ENCODE measurements at places on chromosomes 16 and 17.

GRCh38 chr17:32104158-32104557, 38.1 kb upstream of the RHOT1 start:
- no peak for DNase-seq

DNA sequence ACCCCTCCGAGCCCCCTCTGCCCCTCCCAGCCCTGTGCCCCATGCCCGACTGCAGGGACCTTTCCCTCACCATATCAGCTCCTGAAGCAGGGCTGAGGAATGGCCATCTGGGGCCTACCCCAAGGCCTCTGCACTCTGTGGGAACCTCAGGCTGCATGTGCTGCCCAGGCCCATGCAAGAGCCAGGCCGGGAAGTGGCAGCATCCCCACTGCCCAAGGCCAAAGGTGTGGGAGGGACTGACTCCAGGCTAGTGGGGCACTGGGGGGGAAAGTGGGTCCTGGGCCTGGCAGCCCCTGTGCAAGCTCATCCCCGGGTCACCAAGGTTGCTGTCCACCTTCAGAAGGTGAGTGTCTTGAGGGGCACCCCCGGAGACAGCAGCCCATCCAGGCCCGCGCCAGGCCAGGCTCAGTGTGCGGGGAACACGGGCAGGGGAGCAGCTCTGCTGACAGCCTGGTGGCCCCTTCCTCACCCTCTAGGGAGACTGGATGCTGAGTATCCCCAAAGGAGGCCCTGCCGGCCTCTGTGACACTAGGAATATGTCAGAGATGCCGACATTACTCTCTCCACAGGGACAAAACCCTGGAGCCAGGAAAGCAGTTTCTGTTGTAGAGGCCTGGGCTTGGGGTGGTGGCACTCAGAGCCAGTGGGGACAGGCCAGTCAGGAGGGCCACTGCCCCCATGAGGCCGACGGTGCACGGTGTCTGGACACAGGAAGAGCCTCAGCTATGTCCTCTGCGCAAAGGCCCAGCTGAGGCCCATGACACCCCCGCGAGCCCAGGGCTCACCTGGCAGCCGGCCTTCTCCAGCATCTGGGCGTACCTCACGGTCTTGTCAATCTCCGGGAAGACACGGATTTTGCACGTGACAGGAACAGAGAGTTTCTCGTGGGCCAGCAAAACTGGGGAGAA, 3.3 kb downstream of the DUS1L start:
- no peak for DNase-seq

- no peak for DNase-seq
Observed at GRCh38 chr17:19248151-19248927, 11.2 kb downstream of the EPN2 start.

DNA sequence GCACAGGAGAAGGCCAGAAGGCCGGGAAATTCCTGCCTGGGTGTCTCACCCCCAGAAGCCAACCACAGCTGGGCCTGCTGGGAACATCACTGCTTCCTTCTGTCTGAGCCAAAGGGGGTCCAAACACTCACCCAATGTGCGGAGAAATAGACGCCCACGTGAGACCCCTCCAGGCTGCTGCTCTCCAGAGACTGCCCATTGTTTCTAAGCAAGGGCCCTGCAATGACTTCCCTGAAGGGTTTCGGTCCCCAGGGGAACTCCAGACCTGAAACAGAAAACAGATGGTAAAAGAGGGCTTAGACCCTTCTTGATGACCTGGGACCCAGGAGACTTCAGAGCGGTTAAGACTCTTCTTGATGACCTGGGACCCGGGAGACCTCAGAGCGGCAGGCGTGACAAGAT, 41.3 kb downstream of the MRM3 start:
- DNase-seq: no peak

DNA sequence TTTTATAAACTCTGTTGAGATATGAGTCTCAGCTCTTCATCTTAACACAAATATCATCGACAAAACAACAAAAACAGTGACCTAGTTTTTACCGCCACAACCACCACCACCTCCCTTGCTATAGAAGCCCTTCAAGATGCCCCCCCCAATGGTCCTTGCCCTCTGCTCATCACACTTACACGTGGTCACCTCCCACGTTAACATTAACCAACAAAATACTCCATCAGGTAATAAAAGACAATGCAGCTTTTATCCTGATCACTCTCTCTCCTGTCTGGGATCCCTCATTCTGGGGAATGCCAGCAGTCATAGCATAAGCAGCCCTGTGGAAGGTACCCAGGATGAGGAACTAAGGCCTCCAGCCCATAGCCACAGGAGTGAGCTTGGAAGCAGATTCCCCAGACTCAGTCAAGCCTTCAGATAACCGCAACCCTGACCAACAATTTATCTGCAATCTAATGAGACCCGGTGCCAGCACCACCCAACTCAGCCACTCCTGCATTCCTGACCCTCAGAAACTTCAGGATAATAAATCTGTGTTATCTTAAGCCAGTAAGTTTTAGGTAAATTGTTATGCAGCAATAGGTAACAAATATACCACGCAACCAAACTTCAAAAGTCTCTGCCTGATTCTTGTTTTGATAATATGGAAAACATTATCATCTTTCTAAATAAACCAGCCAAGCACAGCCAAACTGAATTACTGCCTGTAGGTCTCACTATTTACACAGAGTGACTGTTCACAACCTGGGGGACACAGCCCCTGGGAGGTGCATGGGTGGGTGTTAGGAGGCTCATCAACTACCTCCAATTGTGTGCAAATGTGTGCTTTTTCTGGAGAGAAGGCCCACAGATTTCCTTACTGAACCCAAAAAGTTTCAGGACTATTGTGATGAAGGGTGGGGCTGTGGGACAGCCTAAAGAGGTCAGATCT, 6.1 kb downstream of the PECAM1 start:
- DNase-seq: no peak

DNA sequence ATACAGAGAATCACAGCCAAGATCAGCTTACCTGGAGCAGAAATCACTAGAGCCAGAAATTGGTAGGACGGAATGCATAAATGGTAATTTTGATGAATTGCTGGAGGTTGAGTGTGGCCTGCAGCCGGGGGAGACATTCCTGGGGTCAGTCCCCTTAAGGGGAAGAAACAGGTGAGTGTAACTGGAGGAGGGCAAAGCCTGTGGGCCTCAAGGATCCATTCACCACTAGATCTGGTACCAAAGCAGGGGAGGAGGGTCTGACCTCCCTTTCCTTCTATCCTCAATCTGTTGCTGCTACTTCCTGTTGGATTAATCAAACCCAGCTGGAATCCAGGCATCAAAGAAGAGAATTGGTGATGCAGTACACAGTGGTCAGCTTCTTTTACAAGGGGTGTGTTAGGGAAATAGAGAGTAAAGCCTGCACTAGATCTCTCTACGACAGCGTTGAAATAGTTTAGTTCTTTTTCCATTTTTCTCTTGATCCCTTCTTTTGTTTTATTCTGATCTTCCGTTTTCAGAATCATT, 8.6 kb upstream of the ABCA9 start:
- no peak for DNase-seq

DNA sequence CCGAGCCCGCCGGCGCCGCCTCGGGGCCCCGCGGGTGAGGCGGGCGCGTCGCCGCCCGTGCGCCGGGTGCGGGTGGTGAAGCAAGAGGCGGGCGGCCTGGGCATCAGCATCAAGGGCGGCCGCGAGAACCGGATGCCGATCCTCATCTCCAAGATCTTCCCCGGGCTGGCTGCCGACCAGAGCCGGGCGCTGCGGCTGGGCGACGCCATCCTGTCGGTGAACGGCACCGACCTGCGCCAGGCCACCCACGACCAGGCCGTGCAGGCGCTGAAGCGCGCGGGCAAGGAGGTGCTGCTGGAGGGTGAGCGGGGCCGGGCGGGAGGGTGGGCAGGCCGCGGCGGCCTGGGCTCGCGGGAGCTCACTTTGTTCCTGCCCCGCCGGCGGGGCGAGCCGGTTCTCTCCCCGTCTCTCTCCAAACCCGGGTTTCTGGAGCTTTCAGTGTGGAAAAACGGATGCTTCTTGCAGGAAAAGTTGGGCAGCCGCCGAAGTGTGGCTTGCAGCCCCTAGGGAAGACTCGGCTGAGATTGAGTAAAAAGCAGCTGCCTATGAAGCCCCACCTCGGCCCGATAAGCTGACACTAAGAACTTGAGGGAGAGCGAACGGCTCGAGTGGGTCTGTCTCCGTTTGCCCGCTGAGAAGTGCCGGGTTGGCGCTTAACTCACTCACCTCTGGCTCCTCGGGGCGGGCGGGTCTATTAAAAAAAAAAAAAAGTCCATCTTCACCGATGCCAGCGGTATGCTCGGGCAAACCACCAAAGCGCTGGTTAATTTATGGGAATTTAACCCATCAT, 677 bp downstream of the SNTB2 start:
- peak; percentile 40 for DNase-seq

DNA sequence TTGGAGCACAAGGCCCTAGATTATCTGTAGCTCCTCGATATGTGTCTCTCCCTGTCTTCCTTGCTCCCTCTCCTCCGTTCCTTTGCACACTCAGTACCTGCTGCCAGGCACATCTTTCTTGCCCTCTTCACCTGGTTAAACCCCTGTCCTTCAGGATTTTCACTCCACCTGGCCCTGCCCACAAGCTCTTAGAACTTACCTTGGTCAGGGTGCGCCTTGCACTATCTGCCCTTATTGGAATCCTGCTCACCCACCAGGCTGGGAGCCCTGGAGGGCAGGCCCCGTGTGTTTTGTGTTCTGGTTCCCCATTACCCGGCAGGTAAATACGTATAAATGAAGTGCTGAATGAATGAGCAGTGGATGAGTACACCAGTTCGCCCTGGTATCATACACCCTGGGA, 54.6 kb downstream of the MARCHF10 start:
- no peak for DNase-seq

- DNase-seq: no peak
Observed at GRCh38 chr17:4460661-4461060, 26.9 kb downstream of the SPNS3 start.

GRCh38 chr17:39972271-39972670, 8.3 kb upstream of the PSMD3 start:
- DNase-seq: no peak

GRCh38 chr16:57469046-57469445, 6.6 kb downstream of the POLR2C start:
- no peak for DNase-seq

DNA sequence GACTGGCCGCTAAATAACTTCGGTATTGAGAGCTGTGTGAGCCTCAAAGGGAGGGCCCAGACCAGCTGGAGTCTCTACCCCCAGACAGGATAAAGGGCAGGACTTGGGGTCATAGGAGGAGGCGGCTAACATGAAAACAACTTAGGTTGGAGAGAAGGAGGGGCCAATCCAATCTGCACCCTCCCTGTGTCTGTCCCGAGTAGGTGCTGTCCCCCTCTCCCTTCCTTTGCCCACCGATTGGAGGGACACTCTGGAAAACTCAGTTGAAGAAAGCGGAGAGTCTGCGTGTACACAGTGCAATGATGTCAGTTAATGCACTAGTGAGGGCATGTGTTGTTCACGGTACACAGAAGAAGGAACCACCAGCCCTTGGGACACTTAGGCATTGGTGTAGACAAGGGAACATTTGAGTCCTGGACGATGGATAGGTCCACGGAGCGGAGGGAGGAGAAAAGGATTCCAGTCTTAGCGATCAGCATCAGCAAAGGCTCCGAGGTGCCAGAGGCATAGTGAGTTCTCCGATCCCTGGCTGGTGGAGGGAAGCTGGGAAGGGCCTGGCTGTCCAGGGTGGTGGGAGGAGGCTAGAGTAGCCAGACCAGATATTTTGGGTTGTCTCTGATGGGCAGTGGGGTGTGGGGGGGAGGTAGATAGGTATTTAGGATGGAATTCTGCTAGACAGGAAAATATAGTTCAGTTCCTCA, 761 bp downstream of the NOL3 start:
- DNase-seq: no peak

DNA sequence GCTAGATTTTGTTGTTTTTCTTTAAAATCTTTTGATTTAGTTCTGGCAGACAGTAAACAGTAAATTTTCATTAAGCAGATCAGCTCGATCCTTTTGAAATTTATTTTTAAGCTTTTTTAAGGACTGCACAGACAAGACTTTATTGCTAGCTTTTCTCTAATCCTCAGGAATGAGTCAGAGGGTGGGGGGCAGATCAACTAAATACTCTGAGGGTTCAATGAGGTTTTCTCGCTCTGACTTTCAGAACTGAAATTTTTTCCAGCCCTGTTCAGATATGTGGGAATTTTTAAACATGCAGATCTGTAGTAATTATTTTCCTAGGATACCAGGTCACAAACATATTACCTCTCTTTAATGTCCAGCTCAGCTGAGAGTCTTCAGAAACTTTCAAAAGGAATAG, 977.2 kb downstream of the CDH11 start:
- no peak for DNase-seq

GRCh38 chr16:67244387-67245185, 2.7 kb downstream of the FHOD1 start:
- DNase-seq: peak; percentile 67

- DNase-seq: no peak
Observed at GRCh38 chr17:41730479-41730878, 4.0 kb downstream of the HAP1 start.

DNA sequence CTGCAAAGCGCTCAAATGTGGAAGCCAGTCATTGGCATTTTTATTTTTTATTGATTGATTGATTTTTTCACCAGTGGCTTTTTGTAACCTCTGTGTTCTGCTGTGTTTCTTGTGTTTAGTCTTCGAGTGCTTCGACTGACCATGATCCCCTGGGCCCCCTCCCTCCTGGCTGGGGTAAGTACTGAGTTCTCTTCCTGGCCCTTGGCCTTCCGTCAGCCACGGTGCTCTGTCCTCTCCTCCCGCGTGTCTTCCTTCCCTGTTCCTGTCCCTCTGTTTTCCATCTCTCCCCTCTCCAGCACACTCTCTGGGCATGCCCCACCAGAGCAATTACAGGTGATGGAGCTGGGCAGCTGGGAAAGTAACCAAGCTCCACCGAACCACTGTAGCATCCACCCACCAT, 25.8 kb upstream of the CLEC18A start:
- DNase-seq: no peak

- no peak for DNase-seq
Observed at GRCh38 chr17:41986634-41987033, 20.0 kb downstream of the CNP start.

DNA sequence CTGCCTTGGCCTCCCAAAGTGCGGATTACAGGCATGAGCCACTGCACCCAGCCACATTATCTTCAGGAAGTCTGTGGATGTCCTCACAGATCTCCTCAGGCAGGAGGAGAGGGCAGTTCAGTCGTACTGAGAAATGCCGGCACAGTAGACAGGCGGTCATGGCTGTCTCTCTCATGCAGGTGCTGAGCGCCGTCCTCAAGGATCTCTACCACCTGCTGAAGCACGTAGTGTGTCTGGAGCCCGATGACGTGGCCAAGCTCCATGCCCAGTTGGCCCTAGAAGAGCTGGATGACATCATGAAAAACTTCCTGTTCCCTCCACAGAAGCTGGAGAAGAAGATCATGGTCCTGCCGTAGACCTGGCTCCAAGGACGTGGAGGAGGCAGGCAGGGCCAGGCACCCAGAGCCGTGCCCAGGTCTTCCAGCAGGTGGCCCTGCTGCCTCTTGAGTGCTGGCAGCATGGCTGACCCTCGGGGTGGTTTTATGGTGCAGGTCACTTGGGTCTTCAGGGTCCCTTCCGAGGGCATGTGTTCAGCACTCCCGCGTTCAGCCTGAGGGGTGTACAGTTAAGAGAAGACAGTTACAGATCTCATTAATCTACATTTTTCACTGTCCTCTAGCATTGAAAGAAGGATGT, 22.0 kb upstream of the HAS3 start:
- DNase-seq: no peak

All from stimulated activated CD4-positive, alpha-beta T cell treated with anti-CD3 and anti-CD28 coated beads, Interleukin-12 subunit alpha, Interleukin-12 subunit beta, amount 100 ng/mL, for 4 hours (primary cell).